ENCODE measurements at places on chromosomes 11 and 22. TPM values are rescaled to one million over a fixed set of nuclear protein-coding genes. Genes with fewer than 3 reads are reported as not detected.
A peak's percentile ranks its signal among the peaks of the same experiment; 100 is the strongest.

DNA sequence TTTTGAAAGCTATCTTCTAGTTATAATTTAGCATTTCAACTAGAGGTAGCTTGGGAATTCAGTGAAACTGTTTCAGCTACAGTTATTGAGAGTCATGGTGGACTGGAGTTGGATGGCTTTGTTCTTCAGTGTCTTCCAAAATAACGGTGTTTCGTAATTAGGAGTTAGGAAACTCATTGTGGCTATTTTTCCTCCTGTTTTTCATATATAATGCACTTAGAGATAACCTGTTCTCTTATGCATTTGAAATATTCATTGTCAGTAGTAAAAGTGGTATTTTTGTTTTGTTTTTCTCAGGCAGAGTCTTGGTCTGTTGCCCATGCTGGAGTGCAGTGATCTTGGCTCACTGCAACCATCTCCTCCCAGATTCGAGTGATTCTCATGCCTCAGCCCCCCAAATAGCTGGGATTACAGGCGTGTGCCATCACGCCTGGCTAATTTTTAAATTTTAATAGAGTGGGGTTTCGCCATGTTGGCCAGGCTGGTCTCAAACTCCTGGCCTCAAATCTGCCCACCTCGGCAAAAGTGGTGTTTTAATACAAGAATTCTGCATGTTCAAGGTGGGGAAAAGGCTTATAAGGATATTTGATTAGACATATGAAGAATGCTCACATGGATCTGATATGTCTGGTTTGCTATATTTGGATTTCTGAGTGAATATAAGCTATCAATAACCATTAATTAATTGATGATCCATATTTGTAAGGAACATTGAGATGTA, 12.7 kb downstream of the PDHX start:
- DNase-seq, result no peak

- no peak for DNase-seq
Observed at GRCh38 chr22:41876275-41876674, 38.6 kb downstream of the SHISA8 start.

GRCh38 chr22:26409719-26410335, 19.2 kb upstream of the ASPHD2 start:
- DNase-seq, result no peak

DNA sequence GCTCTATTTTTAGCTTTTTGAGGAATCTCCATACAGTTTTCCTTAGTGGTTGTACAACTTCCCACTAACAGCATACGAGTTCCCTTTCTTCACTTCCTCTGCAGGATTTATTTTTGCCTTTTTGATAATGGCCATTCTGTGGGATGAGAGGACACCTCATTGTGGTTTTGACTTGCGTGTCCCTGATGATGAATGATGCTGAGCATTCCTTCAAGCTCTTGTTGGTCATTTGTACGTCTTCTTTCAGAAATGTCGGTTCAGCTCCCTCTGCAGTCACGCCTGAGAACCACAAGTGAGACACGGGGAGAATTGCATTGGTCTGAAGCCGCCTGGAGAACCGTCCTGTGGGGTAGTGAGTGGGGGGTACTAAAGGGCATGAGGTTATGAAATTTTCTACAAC, 2.0 kb upstream of the KRTAP5-10 start:
- DNase-seq, result peak; percentile 55

Gene OAF
- total RNA-seq, result 3.7 TPM
